ENCODE measurements at places on chromosomes 2 and 18.

GRCh38 chr2:85596026-85596333 lies 435 bp downstream of the RNF181 start:
- DNase-seq, result no peak

GRCh38 chr2:159650574-159650973 lies 34.2 kb upstream of the BAZ2B start:
- DNase-seq, result no peak

GRCh38 chr2:202815548-202816360 lies 55.8 kb downstream of the ICA1L start:
- DNase-seq, result no peak

GRCh38 chr2:234533626-234534025 lies 36.7 kb upstream of the ARL4C start:
- DNase-seq, result no peak

- no peak for DNase-seq
Observed at GRCh38 chr2:136164280-136164776, 46.4 kb upstream of the CXCR4 start.

GRCh38 chr2:148617219-148617618 lies 27.3 kb upstream of the EPC2 start:
- DNase-seq, result no peak

DNA sequence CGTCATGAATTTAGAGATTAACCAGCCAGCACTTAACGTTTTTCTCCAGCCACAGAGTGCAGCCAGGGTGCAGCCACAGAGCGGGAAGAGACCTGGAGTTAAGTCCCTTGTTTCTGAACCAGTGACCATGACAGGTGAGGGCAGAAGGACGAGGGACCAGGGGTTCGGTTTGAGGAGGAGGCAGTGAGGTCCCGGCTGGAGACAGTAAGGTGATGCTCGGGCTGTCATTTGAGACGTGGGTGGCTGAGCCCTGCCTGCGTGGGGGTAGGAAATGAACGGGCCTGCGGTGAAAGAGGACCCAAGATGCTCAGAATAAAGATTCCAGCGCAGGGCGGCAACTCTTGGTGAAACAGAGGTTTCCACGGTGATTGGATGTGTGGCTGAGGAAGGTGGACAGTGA lies 205.9 kb downstream of the SNTG2 start:
- DNase-seq, result no peak

DNA sequence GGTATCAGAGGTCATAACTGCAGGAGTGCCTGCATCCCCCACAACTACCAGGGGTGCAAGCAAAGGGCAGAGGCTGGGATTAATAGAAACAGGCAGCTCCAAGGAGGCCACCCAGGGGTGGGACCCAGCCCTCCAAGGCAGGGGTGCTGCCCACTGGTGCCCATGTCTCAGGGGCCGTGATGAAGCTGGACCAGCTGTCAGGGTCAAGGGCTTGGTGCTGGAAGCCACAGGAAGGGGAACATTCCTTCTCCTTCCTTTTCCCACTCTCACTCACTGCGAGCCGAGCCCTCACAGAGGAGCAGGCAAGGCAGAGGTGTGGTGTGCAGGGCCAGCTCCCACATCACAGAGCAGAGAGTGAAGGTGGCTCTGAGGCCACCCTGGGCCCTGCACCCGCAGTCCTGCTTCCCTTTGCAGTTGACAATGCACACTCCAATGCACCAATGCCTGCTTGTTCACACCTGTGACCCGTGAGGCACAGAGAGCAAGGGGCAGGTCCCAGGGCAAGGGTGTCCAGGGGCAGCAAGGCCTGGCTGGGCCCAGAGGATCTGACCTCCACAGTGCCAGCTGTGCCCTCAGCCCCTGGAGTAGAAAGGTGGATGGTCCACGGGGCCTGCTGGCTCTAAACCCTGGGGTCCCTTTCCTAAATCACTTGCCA lies 28.7 kb downstream of the MLPH start:
- no peak for DNase-seq

DNA sequence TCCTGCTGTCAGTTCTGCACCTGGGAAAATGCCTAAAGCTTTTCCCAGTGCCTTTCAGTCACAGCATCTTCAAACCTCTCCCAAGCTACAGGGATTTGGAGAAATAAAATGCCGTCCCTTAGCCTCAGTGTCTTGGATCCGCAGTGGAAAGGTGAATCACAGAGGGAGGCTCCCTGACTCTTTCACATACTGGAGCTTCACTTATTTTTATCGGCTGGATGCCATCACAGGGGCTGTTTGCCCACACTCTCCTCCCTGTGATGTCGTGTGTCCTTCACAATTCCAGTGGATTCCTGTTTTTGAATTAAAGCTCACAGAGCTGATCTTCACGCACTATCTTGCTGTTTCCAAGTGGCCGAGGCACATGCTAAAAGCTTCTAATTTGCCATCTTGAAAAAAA lies 1303.1 kb upstream of the DDX18 start:
- DNase-seq, result no peak

- DNase-seq, result no peak
Observed at GRCh38 chr18:27366151-27366550, 181.0 kb upstream of the CHST9 start.

DNA sequence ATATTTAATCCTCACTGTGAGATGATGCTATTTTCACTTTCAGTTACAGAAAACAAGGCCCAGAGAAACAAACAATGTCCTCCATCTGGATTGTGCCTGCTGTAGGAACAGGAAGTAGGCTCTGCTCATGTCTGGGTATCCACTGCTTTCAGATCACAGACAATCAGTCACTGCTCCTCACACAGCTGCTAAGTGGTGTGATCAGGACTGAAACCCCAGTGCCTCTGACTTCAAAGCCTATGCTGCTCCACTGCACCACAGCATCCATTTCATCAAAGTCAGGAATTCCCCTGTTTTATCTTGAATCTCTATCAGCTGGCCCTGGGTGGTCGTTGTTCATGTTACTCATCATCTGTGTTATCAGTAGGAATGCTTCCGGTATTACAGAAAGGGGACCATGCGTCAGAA lies 303.8 kb upstream of the TRIB2 start:
- DNase-seq, result no peak

GRCh38 chr2:68663371-68664156 lies 20.2 kb downstream of the PROKR1 start:
- DNase-seq, result no peak

- peak; percentile 30 for DNase-seq
Observed at GRCh38 chr2:174729797-174730697, 34.2 kb downstream of the CHRNA1 start.

DNA sequence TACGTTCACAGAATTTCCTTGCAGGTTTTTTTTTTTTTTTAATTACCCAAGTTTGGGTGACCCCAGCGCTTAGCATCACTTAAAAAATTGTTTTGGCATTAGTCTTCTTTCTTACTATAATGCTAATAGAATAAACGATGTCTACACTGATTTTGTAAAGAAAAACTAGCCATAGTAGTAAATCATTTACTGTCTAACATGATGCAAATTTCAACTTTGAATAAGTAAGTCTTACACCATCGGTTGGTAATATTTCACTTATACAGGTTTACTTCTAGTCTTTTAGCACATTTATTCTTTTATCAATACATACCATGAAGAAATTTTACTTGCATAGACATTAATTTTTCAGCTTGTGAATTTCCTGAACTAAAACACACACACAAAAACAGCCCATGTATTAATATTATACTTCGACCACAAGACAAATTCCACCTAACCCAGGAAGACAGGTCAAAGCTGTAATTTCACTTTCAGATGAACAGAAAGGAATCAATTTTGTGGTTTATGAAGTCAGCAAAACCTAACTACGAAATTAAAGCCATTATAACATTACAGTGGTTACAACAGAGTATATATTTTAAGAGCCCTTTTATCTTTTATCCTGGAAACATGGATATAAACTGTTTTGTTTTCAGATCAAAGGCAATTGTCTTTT lies 1.9 kb downstream of the YES1 start:
- DNase-seq, result no peak

- no peak for DNase-seq
Observed at GRCh38 chr2:217657252-217657651, 345.5 kb downstream of the TNS1 start.

DNA sequence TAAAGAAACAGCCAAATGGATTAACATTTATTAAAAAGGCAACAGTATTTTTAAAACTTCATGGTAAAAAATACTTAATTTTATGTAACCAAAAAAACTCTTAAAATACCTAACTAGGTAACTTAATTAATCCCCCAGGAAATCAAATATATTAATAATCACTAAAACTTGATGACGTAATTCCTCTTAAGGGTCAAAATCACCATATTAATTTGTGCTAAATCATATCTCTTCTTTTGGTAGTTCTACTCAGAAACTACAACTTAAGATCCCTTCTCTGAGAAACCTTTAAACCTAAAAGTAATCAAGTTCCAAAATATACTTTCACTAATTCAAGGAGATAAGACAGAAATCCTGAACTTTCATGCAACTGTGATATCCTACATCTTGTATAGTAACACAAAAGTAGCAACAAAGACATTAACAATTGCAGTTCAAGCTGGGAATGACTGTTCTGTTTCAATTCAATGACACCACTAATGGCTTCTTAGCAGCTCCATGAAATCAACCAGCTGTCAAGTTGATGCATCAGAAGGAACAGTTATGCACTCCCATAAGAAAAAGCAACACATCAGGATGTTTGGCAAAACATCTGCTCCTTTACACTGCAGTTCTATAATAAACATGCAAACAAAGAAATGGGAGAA lies 4.0 kb downstream of the BAZ2B start:
- DNase-seq, result no peak

- DNase-seq, result no peak
Observed at GRCh38 chr18:8247700-8248099, 361.5 kb upstream of the RAB12 start.

DNA sequence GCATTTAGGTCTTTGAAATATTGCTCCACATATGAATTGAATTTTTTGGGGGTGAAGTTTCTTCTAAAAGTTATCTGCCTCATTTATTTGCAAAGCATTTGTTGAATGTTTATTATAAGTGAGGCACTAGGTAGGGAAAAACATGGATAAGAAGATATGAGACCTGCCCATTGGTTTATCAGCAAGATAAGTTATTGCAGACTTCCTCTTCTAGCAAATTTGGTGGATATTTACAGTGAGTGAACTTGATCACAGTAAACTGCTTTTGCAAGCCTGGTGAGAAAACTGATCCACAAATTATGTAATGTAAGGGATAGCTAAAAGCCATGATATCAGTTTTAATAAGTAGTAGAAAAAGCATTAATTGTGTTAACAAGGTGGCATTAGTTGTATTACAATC lies 364.8 kb downstream of the SOCS6 start:
- no peak for DNase-seq

DNA sequence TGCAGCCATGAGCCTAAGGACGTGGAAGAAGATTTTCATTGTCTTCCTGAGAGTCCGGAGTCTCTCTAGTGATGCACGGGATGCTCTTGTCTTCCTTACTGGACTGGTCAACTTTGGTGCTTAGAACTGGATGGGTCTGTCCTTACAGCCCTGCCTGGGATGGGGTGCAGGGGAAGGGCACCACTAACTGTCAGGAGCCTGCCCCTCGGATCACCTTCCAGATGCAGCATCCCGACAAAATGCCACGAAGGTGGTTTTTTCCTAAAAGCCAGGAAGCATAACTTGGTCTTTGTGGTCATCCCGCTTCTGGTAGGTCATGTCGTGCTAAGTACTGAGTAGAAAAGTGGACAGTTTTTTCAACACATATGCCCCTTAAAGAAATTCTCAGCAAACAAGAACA lies 207.4 kb upstream of the TWIST2 start:
- no peak for DNase-seq

GRCh38 chr2:156537141-156537540 lies 101.0 kb downstream of the GPD2 start:
- no peak for DNase-seq

- no peak for DNase-seq
Observed at GRCh38 chr18:44920441-44920840, 239.8 kb downstream of the SETBP1 start.

DNA sequence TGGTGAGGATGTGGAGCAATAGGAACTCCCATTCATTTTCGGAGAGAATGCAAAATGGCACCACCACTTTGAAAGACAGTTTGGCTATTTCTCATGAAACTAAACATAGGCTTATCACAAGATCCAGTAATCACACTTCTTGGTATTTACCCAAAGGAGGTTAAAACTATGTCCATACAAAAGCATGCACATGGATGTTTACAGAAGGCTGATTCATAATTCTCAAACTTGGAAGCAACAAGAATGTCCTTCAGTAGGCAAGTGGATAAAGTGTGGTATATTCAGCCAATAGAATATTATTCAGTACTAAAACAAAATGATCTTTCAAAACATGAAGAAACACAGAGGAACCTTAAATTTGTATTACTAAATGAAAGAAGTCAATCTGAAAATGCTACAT lies 440.6 kb downstream of the FBXO15 start:
- DNase-seq, result no peak

DNA sequence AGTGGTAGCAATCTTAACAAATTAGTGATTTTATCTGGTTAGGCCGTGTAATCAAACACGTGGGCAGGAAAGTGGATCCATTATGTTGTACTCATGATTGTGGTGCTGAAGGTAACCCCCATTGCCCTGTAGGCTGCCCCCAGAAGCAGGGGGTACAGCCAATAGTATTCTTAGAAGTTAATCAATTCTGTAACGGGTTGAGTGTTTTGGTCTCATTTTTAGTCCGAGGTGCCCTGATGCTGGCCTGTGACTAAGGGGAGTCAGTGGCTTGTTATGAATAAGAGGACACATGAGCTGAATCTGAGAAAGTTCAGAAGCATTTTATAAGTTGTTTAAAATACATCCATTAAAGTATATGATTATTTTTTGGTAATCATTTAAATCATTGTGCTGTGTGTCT lies 8.6 kb downstream of the EPAS1 start:
- no peak for DNase-seq

- no peak for DNase-seq
Observed at GRCh38 chr2:19947184-19947940, 42.5 kb downstream of the WDR35 start.

GRCh38 chr18:75264926-75265597 lies 54.5 kb downstream of the TSHZ1 start:
- DNase-seq, result no peak

DNA sequence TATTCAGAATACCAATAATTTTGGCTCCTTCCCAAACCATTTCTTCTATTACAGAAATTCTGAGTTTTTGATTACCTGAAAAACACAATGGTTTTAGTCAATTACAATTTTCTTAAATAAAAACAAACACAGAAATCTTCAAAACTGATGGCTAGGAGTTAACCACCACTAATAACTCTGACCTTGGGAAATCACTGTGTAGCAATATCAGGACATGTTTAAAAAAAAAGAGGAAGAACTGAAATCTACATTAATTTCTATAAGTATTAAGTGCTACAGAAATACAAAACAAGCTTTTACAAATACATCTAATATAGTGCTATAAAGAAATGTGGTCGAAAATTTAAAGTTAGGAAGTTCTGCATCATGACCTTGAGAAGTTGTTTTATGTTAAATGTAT lies 14.9 kb downstream of the L3MBTL4 start:
- DNase-seq, result no peak

Data from stimulated activated CD4-positive, alpha-beta T cell treated with anti-CD3 and anti-CD28 coated beads, Interleukin-12 subunit alpha, Interleukin-12 subunit beta, amount 100 ng/mL, for 24 hours (primary cell).